ENCODE measurements at places on chromosomes 1 and 21. TPM values are rescaled to one million over a fixed set of nuclear protein-coding genes. Genes with fewer than 3 reads are reported as not detected.

Gene SLC44A5
- under 0.01 TPM for total RNA-seq

Gene RORC
- not detected for total RNA-seq

Gene SMCP
- total RNA-seq = 0.35 TPM

Gene SYCP1
- not detected for total RNA-seq

Gene CATSPERE
- total RNA-seq = 1.3 TPM

Gene DNM3
- total RNA-seq = 1.9 TPM

Gene C1orf116
- total RNA-seq = not detected

Gene NDUFS5
- 777 TPM for total RNA-seq

Gene ACTL8
- 0.47 TPM for total RNA-seq

Gene FCRL3
- not detected for total RNA-seq
